Activated CD4-positive, alpha-beta T cell treated with anti-CD3 and anti-CD28 coated beads, Interleukin-2, amount 50 U/mL, for 1 hour (primary cell): ENCODE measurements at places on chromosomes 11 and 22.

DNA sequence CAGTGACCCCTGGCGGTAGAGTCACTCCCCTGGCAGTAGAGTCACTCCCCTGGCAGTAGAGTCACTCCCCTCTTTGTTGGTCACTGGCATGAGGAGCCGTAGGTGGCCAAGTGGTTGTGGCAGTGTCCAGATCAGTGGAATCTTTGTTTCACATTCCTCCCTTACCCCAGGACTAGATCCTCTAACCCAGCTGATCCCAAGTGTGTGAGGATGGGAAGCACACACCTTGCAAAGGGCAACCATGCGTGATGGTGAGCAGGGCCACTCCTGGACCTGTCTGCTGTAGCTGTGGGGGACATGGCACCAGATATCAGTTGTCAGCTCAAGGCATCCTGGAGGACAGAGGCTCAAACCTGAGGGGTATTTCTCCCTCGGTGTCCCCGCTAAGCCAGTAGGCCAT is 37.8 kb downstream of the OSBP2 start:
- DNase-seq = no peak

DNA sequence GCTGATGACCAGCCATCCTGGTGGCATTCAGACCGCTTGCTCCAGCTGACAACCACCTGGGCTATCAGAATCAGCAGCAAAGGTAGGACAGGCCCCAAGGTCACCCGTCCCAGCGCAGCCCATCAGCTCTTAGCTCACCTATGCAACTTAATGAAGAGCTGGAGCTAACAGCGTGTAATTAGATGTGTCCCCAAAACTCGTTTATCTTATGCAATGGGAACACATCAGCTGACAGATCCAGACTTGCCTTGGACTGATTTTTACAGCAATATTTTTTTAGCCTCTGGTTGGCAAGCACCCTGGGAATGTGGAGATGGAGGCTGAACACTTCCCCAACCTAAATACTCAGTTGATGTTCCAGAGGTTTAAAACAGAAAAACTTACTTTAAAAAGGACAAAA is 76.0 kb downstream of the PACSIN2 start:
- no peak for DNase-seq

GRCh38 chr11:8362899-8363298 is 99.2 kb upstream of the LMO1 start:
- DNase-seq = no peak

- no peak for DNase-seq
These were observed 462.8 kb downstream of the FAM181B start for GRCh38 chr11:82270870-82271269.
